ENCODE measurements at places on chromosomes 12 and 14. TPM values are rescaled to one million over a fixed set of nuclear protein-coding genes. Genes with fewer than 3 reads are reported as not detected.

DNA sequence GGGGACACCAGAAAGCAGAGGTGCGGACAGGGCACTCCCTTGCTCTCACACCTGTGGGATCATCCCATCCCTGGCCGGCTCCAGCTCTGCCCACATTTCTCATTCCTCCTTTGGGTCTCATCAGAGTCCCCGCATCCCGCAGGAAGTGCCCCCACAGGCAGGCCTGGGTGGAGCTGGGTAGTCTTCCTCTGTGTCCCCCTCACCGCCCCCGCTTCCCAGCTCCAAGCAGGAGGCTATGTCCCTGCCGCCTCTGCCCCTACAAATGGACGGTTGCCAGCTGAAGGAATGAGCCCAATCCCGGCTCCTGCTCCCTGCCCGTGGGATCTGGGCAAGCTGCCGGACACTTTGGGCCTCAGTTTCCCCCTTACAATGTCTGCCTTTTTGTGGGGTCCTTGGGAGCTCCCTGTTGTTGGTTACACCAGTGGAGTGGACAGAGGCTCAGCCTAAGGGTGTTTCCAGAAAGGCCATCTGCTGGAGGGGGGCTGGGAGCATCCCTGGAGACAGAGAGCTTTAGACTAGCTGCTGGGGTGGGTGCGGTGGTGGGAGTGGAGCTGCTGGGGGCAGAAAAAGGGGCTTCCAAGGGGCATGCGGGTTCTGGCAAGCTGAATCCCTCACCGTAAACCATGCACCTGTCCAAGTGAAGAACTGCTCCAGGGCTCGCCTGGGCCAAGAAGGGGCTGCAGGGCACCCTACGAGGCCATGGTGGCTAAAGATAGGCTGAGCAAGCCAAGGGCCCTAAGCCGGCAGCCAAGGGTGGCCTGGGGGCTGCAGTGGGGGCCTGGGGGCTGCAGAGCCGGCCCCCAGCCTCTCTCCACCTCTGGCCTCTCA is 7.9 kb upstream of the GPR132 start:
- H3K27me3 ChIP-seq = peaks cover 7% of the 10 kb centered on the region
- H3K36me3 ChIP-seq = no peaks in the 10 kb centered on the region
- DNase-seq = peak; percentile 66
- no peak overlapping the region for H3K27ac ChIP-seq
- no peak overlapping the region for H3K4me3 ChIP-seq

DNA sequence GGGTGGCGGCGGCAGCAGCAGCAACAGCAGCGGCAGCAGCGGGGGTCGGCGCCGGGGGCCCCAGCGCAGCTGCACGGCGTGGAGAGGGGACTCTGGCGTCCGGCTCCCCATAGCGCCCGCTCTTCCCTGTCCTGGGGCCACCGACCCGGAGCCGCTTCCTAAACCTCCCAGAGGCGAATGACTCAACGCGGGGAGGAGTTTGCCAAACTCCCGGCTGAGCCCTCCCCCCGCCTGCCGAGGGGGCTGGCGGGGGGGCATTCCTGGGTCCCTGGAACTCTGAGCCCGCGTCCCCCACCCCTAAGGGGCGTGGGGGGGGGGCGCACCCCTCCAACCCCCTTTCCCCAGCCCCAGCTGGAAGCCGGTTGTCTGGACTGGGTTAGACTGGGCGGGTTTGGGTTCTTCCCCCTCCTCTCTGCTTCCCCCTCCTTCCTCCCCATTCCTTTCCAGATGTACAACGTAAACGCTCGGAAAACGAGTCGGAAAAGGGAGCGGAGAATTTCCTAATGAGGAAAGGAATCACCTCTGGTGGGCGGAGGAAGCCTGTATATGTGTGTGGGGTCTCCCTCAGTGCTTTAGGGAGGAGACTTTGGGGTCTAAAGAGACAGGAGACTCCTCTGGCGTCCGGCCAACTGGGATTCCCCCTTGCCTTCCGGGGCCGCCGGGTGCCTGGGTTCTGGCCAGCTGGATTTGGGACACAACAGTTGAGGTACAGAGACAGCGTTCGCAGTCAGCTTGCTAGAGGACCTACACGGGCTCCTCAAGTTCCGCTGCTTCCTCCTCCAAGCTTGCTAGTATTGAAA is at the start of gene ITGA5:
ITGA5 (minus strand) TSS at position 179 of the 800 bp plus-strand sequence; CDS start at position 111, 68 bp downstream.
- H3K4me3 ChIP-seq = peak within 1 kb of the TSS; percentile 88
- H3K4me1 ChIP-seq = peaks cover 30% of the 10 kb centered on the region
- DNase-seq = no peak

DNA sequence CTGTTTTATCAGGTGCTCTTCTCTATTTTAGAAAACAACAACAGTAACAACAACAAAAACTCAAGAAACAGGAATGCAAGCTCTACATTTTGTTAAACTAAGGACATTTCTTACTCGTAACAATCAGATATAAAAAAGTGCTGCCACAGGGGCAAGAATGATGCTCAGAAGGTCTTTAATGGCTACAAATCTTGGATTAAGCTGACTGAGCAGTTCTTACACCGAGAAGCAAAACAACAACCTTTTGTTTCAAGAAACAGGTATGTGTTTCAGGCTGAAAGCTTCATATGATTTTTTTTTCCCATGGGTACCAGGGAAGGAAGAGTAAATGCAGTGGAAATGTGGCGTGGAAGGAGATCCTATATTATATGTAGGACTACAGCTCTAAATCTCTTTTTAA is 786.8 kb upstream of the FBXO33 start:
- H3K4me1 ChIP-seq = no peaks in the 10 kb centered on the region
- H3K36me3 ChIP-seq = no peaks in the 10 kb centered on the region

GRCh38 chr14:33432407-33433023 is 493.8 kb downstream of the NPAS3 start:
- no peaks in the 10 kb centered on the region for H3K36me3 ChIP-seq
- H3K27ac ChIP-seq = no peak overlapping the region
- H3K4me3 ChIP-seq = no peak overlapping the region
- no peak for DNase-seq

- H3K4me3 ChIP-seq = peak overlapping the region; percentile 85
- no peaks in the 10 kb centered on the region for H3K36me3 ChIP-seq
- DNase-seq = no peak
- H3K4me1 ChIP-seq = peaks cover 23% of the 10 kb centered on the region
- peaks cover 96% of the 10 kb centered on the region for H3K27me3 ChIP-seq
- H3K27ac ChIP-seq = no peak overlapping the region
Observed at GRCh38 chr12:102956738-102957327, 641 bp upstream of the ASCL1 start.

GRCh38 chr14:89215531-89215930 is 201.5 kb downstream of the FOXN3 start:
- peaks cover 10% of the 10 kb centered on the region for H3K36me3 ChIP-seq
- H3K27ac ChIP-seq = peak overlapping the region; percentile 83
- peak overlapping the region; percentile 58 for H3K4me3 ChIP-seq

DNA sequence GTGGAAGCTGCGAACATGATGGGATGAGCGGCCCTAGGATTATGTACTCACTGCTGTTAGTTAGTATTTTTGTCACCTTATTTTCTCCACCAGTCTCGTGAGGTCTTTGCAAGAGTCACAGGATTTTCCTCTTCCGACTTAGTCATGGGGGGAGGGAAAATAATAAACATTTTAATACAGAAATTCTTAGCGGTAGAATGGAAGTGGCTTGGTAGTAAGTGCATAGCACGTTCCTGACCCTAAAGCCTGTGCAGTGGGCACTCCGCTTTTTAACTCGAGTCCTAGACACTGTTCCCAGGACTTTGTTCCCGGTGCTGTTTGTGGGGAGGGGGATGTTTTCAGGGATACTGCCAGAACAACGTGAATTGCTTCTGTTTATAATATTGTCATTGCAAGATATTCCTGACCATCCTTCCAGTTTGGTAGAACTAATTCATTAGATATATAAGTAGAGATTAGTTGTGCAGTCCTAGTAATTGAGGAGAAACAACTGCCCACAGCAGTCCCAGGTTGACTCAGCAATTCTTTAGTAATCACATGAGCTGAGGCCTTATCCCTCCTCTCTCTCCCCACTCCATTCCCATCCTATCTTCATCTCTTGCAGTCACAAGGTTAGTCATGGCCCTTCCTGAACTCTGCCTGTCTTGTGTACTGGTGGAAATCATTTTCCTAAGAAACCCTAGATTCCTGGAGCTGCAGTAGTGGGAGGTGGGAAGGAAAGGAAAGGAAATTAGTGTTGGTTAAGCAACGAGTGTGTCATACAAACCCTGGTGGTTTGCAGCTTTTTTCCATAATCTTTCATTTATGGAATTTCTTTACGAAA is 799 bp downstream of the SLC38A6 start:
- H3K4me3 ChIP-seq = no peak overlapping the region
- no peak for DNase-seq
- no peak overlapping the region for H3K27ac ChIP-seq
- peaks cover 20% of the 10 kb centered on the region for H3K36me3 ChIP-seq

DNA sequence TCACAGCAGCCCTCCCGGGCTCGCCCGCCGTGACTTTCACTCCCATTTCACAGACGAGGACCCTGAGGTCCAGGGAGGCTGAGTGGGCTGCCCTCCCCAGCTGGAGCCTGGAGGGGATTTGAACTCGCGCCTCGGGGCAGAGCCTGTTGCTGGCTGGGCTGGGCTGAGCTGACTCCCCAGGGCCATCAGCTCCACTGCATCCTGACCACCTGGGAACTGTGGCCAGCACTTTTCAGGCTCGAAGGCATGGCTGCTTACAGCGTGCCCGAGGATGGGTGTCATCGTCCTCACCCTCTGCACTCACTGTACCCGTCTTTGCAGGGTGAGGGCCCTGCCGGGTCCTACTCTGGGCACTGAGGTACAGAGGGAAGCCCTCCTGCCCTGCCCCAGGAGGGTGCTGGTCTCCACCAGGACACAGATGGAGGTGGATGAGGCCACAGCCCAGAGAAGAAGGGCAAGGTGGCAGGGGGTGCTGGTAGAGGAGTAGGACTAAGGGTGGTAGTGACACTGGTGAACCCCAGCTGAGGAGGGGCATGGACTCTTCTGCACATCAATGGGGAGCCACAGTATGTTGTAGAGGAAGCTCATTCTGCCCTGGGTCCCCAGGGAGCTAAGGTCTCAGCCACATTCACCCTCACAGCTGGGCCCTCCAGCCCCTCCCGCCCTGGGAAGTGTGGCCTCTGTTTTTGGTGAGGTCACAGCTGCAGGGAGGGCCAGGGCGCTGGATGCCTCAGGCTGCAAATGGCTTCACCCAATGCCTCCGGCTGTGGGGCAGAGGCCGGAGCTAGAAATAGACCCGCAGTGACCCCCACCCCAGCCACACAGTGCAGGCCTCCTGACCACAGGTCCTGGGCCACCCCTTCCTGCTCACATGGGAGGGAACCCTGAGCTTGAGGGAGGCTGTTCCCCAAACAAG is 365.1 kb upstream of the SFSWAP start:
- no peak overlapping the region for H3K27ac ChIP-seq
- peaks cover 26% of the 10 kb centered on the region for H3K4me1 ChIP-seq
- H3K36me3 ChIP-seq = no peaks in the 10 kb centered on the region
- DNase-seq = no peak
- H3K27me3 ChIP-seq = peaks cover 12% of the 10 kb centered on the region
- no peak overlapping the region for H3K4me3 ChIP-seq

DNA sequence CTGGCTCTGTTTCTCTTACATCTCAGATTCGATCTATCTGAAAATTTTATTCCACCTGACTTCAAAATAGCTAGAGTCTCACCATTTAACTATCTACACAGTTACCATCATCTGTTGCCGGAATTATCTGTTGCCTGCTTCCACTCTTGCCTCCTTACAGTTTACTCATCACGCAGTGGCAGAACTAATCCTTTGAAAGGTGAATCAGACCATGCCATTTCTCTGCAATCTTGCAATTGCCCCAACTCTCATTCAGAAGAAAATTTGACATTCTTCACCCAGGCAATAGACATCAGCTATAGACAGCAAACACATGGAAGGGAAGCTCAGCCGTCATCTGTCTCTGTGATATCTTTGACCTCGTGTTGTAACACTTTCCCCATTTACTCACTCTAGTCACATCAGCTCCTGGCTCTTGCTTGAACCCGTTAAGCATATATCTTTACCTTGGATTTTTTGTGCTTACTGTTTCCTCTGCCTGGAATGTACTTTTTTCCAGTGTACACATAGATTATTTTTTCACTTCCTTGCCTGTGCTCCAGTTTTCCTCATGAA is 85.5 kb downstream of the PDE3A start:
- H3K27me3 ChIP-seq = peaks cover 8% of the 10 kb centered on the region
- no peak for DNase-seq
- no peak overlapping the region for H3K27ac ChIP-seq
- H3K4me1 ChIP-seq = no peaks in the 10 kb centered on the region

- no peak overlapping the region for H3K4me3 ChIP-seq
- H3K27me3 ChIP-seq = no peaks in the 10 kb centered on the region
- DNase-seq = no peak
- no peaks in the 10 kb centered on the region for H3K36me3 ChIP-seq
- H3K4me1 ChIP-seq = peaks cover 5% of the 10 kb centered on the region
- H3K27ac ChIP-seq = peak overlapping the region; percentile 20
Observed at GRCh38 chr12:51686727-51687126, 95.7 kb downstream of the SCN8A start.

DNA sequence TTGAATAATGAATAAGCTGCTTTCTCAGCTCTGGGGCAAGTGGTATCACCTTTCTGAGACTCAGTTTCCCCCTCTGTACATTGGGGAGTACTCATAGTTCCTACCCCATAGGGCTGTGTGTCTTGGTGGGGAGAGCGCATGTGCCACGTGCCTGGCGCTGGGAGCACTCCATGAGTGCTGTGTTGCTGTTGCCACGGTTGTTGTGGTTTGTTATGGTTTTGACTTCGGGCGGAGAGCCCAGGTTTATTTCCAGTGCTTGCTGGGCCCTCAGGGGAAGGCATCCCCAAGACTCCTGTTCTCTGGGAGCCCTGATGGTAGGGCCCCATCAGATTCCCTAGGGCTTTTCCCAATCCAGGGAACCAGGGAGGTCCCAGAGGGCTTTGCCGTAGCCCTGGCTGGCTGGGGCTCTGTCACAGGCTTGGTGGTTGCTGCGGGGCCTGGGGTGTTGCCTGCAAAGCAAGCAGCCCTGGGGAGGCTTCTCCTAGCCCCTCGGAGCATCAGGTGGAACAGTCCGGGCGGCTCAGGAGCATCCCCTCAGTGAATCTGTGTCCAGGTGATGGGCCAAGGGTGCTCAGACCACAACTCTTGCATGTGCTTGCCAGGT is 18.6 kb downstream of the SH2B3 start:
- H3K27me3 ChIP-seq = no peaks in the 10 kb centered on the region
- H3K36me3 ChIP-seq = peaks cover 3% of the 10 kb centered on the region
- DNase-seq = no peak
- no peaks in the 10 kb centered on the region for H3K4me1 ChIP-seq
- H3K27ac ChIP-seq = no peak overlapping the region

- H3K4me1 ChIP-seq = no peaks in the 10 kb centered on the region
- no peak overlapping the region for H3K27ac ChIP-seq
- H3K4me3 ChIP-seq = no peak overlapping the region
- peaks cover 13% of the 10 kb centered on the region for H3K27me3 ChIP-seq
- DNase-seq = no peak
Observed at GRCh38 chr14:36192530-36192929, 16.0 kb upstream of the PTCSC3 start.

The ANGEL1 gene
- total RNA-seq = 28.4 TPM

The SLC6A13 gene
- 7.0 TPM for total RNA-seq

The EP400 gene
- total RNA-seq = 55.2 TPM

The ABCC9 gene
- total RNA-seq = 7.8 TPM

The ZFP36L1 gene
- total RNA-seq = 564 TPM
